ENCODE measurements at places on chromosomes 7 and 10.

DNA sequence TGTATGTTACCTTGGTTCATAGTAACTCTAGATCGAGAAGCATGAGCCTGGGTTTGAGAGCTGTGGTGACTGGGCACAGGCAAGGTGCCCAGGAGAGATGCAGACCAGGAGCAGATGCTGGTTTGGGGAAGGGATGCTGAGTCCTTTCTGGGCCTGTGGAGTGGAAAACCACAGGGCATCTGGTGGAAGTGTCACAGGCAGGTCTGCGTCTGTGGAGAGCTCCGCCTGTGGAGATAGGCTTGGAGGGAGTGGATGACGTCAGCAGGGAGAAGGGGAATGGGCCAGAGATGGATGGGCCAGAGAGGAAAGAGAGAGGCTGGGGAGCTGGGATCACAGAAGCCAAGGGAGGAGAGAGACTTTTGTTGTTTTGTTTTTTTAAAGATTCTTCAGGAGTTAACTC lies 14.8 kb downstream of the CYP26A1 start:
- DNase-seq = no peak

DNA sequence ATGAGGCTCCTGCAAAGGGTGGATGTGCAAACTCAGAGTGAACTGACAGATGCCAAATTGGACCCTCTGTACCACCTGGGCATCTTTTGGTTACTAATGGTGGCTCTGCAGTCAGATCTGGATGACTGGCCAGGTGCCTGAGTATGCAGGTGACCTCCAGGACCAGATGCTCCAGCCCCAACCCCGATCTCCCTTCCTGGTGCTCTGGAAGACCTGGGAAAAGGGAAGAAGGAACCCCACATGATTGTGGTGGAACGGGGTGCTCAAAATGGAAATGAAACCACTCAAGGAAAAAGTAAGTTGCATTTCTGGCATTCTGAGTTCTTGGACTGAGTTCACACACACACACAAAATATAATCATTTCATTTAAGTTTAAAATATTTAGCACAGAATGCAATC lies 9.8 kb upstream of the AEBP1 start:
- no peak for DNase-seq

GRCh38 chr10:99660662-99661376 lies 1.5 kb downstream of the ENTPD7 start:
- no peak for DNase-seq

GRCh38 chr7:115779561-115779960 lies 251.0 kb downstream of the TFEC start:
- DNase-seq = no peak

DNA sequence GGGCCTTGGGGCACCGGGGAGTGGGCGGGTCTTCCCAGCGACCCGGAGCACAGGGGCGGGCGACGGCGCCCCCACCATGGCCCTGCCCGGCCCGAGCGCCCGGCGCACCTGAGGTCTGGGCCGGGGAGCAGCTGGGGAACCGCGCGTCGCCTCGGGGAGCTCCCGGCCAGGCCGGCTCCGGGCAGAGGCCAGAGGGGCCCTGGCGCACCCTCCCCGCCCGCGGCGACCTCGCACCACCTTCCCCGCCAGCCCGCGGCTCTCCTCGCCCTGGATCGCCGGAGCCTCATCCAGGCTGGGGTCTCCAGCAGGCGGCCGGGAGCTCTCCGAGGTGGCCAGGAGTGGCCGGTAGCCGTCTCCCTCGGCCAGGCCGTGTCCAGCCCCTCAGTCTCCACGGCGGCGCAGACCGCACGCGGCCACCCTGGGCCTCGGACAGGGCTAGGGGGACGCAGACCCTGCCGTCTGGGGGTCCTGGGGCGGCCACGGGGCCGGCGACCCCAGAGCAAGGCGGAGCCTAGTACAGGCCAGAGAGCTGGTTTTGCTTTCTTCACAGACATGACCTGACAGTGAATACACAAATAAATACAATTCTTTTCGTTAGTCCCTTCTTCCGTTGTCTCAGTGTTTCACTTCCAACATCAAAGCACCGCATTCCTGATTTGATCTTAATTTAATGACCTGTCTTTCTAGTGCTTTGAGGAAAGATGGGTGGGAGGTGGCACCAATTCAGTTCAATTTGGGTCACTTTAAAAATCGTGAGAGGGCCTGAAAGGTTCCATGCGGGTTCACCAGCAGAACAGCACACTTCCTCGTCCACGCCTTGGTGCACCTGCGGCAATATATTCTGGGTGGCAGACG lies 356.9 kb downstream of the DNAJB6 start:
- DNase-seq = no peak

GRCh38 chr7:15755061-15755460 lies 68.6 kb upstream of the MEOX2 start:
- no peak for DNase-seq

DNA sequence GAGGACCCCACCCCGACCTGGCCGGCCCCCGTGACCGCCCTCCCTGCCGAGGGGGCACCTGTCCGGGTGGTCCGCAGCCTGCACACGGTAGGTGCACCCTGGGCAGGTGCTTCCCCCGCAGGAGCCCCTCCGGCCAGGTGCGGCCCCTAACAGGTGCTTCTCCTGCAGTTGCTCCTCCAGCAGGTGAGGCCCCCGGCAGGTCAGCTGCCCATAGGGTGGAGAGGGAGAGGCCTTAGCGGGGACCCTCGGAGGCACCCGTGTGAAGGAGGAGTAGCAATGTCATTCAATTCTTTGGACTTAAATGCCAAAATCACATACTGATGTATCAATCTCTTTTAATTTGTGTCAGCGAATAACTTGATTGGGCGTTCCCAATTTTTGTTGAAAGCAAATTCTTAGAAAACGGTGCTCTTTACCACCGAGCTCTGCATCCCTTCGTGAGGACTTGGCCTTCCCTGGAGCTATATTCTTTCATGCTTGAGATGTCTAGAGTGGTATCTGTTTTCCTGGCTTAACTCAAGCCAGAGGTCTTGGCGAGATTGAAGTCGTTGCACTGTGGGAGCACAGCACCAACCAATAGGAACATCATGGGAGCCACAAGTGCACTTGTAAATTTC lies 738 bp upstream of the NCAPG2 start:
- no peak for DNase-seq

All from SW 1271 (cell line).